Bone marrow (tissue), 2 donors: ENCODE measurements at places on chromosomes 5 and 9.

- DNase-seq: no peak
Observed at GRCh38 chr5:122665051-122665450, 109.8 kb upstream of the SNX2 start.

DNA sequence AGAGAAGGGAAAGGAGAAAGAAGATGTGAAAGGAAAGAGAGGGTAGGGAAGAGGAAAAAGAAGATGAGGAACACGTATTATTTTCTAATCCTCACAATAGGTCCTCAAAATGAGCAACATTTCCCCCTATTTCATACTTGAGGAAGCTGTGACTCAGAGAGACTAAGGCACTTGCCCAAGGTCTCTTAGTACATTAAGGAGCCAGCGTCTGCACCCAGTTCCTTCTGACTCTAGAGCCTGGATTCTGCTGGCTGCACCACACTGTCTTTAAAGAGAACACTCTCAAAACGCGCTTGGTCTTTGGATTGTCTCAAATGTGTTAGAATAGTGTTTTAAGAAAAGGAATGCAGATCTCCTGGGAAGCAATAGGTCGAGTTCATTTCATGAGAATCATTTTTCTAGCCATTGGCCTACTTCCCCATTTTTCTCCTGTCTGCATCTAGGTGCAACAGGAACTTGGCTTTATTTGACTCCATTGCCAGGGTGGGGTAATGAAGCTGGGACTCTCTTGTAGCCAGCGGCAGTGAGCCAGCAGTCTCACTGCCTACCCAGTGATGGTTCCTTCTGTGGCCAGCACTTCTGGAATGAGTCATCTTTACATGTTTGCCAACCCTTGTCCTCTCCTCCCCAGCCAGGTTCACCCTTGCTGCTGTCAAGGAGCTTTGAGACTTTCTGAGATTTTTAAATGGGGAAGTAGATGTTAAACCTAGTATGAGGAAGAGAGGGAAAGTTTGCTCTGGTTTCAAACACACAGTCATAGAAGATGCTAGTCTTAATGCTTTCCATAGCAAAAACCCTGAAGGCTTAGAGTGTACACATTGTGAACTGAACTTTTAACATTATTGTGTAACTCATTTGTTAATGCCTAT, 82.7 kb downstream of the DOCK8 start:
- peak; percentile 36 for DNase-seq

DNA sequence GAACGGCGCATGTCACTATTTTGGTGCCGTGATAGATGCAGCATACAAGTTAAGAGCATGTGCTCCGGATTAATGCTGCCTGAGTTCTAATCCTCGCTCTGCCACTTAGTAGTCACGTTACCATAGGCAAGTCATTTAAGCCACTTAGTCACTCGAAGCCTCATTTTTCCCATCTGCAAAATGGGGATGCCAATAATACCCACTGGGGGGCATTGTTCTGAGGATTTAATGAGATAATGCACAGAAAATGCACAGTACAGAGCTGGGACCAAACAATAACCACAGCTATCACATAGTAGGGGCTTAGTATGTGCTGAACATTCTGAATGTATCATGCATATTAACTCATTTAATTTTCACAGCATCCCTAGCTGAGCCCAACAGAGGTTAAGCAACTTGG, 9.1 kb downstream of the NIPAL4 start:
- DNase-seq: no peak

GRCh38 chr5:170131235-170131634, 25.5 kb downstream of the FOXI1 start:
- DNase-seq: no peak

DNA sequence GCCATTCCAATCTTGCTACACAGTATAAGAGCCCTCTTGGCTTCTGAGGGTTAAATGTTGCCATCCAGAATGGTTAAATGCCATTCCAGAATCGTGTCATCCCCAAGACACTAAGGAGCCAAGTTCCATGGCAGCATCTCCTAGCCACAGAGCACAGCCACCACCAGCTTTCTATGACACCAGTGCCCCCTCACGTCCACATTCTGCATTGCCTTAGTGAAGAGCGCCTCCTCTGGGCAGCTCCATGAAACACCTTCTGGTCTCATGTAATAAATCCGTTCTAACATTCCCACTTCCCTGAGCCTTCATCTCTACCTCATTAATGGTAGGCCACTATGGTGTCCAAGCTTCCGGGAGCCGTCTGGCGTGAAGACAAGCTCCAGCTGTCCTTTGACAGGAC, 12.4 kb downstream of the CBY3 start:
- DNase-seq: peak; percentile 52

- DNase-seq: no peak
Observed at GRCh38 chr5:94347130-94347529, 271.3 kb downstream of the KIAA0825 start.

- no peak for DNase-seq
Observed at GRCh38 chr9:6978591-6978990, 220.8 kb downstream of the KDM4C start.

DNA sequence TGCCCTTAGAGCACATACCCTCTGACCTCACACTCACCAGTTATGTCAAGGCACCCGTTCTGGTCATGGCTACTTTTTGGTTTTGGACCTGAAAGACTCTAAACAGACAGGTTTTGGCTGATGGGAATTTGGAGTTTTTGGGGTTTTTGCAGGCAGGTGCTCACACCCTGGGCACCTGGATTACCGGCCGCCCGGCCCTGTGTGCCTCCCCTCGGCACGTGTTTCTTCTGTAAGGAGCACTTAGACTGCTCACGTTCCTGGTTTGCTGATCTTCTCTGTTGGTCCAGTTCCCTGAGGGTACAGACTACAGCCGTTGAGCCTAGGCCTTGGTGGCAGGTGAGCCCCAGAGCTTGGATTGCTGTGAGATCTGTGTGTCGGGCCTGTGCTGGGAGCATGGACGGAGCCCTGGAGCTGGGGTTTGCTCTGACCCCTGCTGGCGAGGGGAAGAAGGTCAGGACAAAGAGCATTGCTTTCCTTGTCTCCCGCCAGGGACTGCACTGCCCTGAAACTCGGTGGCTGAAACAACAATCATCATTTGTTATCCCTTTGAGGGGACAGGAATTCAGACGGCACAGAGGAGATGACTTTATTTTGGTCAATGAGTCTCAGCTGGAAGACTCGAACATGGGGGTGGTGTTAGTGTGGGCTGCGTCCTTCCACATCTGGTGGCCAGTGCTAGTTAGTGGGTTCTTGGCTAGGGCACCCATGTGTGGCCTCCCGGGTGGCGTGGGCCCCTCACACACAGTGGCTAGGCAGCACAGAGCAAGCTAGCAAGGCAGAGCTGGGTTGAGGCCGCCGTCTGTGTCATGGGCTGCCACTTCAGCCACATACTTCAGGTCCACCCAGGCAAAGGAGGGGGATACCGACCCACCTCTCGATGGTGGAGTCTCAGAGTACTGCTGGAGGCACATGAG, 76.4 kb downstream of the EHMT1 start:
- no peak for DNase-seq

DNA sequence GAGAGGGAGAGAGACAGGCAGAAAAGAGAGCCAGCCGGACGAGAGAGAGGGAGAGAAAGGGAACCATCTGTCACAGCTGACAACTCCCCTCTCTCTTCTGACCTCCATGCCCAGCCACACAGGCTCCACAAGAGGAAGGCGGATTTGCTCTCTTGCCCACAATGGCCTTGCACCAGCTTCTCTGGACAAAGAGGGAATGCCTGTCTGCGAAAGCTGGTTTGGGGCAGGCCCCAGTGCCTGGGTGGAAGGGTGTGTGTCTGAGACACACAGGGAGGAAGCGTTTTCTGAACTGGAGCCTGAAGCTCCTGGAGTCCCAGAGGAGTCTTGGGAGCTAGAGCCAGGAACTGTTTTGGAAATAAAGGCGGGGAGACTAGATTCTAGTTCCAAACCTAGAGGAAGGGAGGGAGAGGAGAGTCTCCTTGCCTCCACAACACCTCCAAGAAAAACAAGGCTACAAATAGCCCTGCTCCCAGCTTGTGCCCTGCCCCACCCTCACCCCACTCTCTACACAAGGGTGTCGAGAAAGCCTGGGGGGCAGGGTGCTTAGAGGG, 12.5 kb downstream of the C1QTNF2 start:
- no peak for DNase-seq

- no peak for DNase-seq
Observed at GRCh38 chr9:23752859-23753258, 73.2 kb downstream of the ELAVL2 start.

- DNase-seq: no peak
Observed at GRCh38 chr9:119792242-119792641, 423.0 kb upstream of the BRINP1 start.

- DNase-seq: no peak
Observed at GRCh38 chr9:111966861-111967291, 70.3 kb downstream of the UGCG start.

GRCh38 chr5:169182797-169183196, 118.1 kb downstream of the SLIT3 start:
- DNase-seq: no peak

GRCh38 chr5:111735583-111736270, 21.3 kb downstream of the NREP start:
- no peak for DNase-seq

GRCh38 chr5:111513131-111513520, 791 bp upstream of the STARD4 start:
- no peak for DNase-seq

- no peak for DNase-seq
Observed at GRCh38 chr5:98880151-98880550, 48.7 kb downstream of the CHD1 start.

DNA sequence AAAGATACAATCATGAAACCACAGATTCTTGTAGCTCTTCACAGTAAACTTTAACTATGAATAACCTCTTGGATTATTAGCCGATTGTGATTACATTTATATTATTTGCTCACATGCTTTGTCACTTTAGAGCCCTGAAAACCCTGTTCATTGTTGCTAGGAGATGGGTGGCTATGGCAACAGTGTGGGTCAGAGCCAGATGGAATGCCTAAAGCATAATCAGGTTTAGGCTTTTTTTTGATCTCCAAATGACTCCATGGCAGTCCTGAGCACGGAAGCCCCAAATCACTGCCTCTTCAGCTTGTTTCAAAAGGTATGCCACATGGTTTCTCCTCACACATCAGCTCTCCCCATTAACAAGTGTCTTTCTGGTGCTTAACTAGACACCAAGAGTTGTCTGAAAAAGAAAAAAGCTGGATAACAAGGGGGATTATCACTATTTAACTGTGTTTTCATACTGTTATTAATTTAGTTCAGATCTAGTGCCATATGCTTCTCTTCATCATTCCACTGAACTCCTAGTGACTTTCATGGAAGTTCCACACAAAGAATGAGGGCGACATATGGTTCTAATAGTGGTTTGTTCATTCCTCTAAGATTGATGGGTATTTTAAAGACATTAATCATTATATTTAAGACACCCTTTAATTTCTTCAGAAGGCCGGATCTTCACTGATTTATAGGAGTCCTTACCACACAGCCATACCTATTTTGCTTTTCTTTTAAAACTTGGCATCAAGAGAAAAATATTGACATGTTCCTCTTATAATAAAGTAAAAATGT, 88.8 kb upstream of the PAM start:
- no peak for DNase-seq

- no peak for DNase-seq
Observed at GRCh38 chr9:134325096-134325812, 1.0 kb upstream of the RXRA start.

GRCh38 chr5:9149988-9150387, 395.9 kb downstream of the SEMA5A start:
- no peak for DNase-seq

DNA sequence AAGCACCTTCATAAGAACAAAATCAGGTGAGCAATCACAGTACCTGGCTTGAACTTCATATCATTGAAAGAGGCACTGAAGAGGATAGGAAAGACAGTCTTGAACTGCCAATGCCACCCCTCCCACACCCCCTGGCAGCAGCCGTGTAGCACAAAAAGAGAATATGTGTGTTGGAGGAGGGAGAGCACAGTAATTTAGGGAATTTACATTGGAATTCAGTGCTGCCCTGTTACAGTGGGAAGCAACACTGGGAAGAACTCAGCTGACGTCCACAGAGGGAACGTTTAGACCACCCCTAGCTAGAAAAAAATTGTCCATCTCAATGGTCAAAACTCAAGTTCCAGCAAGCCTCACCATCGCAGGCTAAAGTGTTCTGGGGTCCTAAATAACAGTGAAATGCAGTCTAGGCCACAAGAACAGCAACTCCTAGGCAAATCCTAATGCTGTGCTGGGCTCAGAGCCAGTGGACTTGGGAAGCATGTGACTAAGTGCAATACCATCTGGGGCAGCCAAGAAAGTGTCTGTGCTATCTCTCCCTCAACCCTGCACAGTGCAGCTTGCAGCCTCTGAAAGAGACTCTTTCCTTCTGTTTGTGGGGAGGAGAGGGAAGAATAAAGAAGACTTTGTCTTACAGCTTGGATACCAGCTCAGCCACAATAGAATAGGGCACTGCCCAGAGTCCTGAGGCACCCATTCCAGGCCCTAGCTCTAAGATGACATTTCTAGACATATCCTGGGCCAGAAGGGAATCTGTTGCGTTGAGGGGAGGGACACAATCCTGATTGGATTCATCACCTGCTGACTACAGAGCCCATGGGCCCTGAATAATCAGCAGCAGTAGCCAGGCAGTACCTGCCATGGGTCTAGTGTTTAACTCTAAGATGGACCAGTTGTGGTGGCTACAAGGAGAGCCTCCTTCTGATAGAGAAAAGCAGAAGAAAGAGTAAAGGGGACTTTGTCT, 62.1 kb upstream of the VLDLR start:
- DNase-seq: no peak

GRCh38 chr5:75053304-75054133, 1.2 kb upstream of the GCNT4 start:
- peak; percentile 3 for DNase-seq

GRCh38 chr5:101012880-101013279, 109.8 kb upstream of the ST8SIA4 start:
- no peak for DNase-seq

- no peak for DNase-seq
Observed at GRCh38 chr5:99955006-99955405, 580.2 kb upstream of the FAM174A start.

DNA sequence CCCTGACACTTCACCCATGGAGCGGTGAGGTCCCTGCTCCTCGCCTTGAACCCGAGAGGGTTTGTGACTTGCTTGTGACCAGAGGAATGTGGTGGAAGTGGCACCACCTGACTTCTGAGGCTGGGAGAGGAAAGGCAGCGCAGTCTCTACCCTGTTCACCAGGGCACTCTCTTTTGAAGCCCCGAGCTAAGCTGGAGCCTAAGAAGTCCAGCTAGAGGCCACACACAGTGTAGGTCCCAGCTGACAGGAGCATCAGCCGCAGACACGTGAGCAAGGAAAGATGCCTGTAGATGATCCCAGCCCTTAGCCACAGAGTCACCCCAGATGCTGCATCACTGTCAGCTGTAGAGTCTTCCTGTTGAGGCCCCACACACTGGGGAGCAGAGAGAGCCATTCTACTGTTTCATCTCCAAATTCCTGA, 1.7 kb upstream of the ANGPTL2 start:
- DNase-seq: no peak

DNA sequence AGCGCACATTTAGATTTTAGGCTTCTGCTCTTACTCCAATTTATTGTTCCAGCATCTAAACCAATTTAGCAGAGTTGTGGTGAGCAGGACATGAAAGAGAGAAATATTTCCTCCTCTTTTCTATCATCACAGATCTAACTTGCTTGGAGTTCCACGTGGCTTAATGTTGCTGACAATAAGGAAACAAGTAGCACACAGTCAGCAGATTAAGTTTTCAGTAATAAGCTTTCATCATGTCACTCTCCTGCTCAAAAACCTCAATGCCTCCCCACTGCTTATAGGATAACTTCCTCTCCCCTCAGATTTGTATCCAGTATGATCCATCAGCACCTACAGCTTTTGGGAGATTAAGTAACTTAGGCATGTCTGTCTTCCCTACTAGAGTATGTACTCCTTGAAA, 10.4 kb upstream of the SSBP2 start:
- no peak for DNase-seq
